ENCODE measurements at places on chromosomes 7 and 10.
A peak's percentile ranks its signal among the peaks of the same experiment; 100 is the strongest.

GRCh38 chr7:139119486-139119849 is 9.9 kb upstream of the ZC3HAV1 start:
- DNase-seq: no peak

DNA sequence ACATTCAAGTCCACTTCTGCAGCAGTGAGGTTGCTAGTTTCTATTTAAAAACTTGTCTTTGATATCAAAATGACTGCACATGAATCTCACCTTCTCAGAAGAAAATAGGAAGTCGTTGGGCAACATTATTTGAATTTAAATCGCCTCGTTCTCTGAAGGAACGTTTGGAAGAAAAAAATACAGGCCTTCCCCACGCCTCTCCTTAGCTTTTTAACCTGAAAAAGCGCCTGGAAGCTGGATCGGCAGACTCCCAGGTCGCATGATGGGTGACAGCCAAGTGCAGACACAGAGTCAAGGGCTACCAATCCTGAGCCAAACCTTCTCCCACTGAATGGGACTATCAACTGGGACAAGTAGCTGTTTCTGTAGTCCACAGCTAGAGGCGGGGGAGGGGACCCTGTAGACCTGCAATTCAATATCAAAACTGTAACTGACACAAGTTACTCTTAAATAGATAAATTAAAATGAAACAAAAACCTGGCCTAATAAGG is 2.2 kb downstream of the FAM53B start:
- DNase-seq: no peak

- peak; percentile 97 for DNase-seq
Observed at GRCh38 chr10:90930971-90931871, 10.3 kb upstream of the ANKRD1 start.

- DNase-seq: peak; percentile 62
Observed at GRCh38 chr10:76311752-76312636, 880.6 kb downstream of the LRMDA start.

GRCh38 chr7:73992101-73992562 is 35.8 kb upstream of the ELN start:
- peak; percentile 86 for DNase-seq

- peak; percentile 63 for DNase-seq
Observed at GRCh38 chr7:54860003-54860775, 101.2 kb upstream of the SEC61G start.

- no peak for DNase-seq
Observed at GRCh38 chr7:44289341-44290251, 35.8 kb downstream of the CAMK2B start.

- no peak for DNase-seq
Observed at GRCh38 chr10:110437761-110438341, 59.9 kb upstream of the DUSP5 start.

DNA sequence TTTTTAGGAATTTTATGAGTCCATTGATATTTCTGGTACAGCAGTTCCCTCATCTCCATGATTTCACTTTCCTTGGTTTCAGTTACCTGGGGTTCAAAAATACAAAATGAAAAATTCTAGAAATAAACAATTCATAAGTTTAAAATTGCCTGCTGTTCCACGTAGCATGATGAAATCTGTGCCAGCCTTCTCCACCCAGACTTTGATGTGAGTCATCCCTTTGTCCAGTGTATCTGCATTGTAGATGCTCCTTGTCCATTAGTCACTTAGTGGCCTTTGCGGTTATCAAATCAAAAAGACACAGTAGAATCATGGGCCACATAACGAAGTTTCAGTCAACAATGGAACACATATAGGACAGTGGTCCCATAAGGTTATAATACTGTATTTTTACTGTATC is 286.9 kb downstream of the PTEN start:
- peak; percentile 95 for DNase-seq

GRCh38 chr10:103630156-103630555 is 136.7 kb downstream of the NEURL1 start:
- DNase-seq: no peak

GRCh38 chr7:101106386-101106785 is 20.5 kb upstream of the SERPINE1 start:
- no peak for DNase-seq

- DNase-seq: no peak
Observed at GRCh38 chr7:1541431-1542162, 11.1 kb downstream of the MAFK start.

DNA sequence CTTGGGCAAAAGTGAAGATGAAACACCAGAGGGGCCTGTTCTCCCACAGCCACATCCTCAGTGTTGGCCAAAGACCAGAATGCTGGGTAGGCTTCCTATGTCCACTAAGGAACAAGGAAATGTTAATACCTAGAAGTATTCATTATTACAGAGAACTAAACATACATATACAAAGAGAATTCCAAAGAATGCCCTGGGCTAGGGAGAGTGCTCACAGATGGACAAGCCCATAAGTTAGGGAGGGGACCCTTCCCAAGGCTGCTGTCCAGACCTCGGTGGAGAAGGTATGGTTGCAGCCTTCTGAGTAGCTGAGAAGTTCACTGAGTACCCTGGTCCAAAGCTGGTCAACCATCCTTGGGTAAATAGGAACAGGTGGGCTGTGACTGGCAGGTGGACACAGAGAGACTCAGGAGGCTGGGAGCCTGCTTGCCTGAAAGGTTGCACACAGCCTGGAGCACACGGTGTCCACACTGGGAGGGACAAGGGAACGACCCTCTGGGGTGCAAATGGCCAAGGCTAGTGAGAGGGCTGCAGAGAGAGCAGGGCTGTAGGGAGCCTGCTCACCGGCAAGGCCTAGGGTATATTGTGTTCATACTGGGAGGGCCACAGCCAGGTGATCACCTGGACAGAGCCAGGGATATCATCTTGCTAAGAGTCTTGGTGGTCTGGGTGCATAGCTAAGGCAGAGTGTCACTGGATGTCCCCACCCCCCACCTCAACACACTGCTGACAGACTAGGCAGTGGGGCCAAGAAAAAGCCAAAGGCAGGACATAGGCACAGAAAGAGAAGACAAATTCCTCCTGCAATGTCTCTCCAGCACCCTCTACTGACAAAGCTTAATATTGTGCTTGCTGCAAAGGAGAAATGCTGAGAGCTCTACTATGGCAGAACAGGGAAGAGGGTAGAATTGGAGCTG is 40.3 kb downstream of the CPVL start:
- DNase-seq: peak; percentile 65

DNA sequence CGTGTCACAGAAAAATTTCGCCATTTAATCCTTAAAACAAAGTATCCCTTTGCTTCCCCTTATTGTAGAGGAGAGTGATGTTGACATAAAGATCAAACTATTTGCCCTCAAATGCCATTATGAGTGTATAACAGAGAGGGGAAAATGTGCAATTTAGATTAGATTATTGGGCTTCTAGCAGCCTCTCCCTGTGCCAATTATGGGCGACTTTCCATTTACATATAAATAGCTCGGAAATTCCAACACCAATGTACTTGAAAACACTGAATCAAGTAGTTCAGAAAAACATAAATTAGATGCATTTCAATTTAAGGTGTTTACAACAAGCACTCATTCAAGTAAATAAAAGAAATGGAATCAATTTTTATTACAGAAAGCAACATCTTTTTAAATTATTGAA is 64.6 kb upstream of the LRRN3 start:
- no peak for DNase-seq

DNA sequence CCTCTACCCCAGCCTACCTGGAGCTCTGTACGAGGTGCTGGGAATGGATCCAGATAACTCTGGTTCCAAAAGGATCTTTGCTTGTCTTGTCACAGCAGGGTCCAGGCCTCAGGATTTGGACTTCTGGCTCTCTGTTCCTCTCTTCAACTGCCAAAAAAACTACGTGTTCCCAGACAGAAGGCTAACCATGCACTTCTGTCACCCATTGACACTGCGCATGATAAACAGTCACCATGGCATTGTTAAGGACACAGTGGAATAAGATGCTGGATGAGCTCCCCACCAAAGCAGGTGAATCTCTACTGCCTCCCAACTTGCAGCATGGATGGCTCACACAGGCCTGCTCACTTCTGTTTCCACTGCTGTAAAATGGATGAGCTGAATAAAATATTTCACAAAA is 637.9 kb downstream of the TNS3 start:
- no peak for DNase-seq

- DNase-seq: no peak
Observed at GRCh38 chr7:74655768-74656440, 1.6 kb upstream of the GTF2I start.

DNA sequence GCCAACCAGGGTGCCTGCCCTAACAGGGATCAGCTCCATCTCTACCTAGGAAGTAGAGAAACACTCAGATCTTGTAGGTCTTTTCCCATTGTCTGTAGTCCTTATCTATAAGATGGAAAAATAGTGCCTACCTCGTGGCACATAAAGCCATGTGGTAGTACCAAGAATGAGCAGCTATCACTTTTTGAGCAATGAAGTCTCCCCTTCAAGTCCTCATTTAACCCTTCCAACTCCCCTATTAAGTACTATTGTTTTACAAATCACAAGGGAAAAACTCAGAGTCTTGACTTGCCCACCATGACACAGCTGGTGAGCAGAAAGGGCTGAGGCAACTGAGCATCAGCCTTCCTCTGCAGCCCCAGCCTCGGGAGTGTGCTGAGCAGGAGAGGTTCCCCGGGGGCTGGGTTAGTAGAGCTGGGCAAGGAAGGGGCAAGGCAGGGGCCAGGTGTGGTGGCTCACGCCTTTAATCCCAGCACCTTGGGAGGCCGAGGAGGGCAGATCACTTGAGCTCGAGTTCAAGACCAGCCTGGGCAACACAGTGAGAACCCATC is 3.3 kb downstream of the FRAT2 start:
- no peak for DNase-seq

- peak; percentile 18 for DNase-seq
Observed at GRCh38 chr10:130023454-130024230, 59.6 kb upstream of the EBF3 start.

- DNase-seq: peak; percentile 56
Observed at GRCh38 chr7:19747740-19748339, 25.6 kb downstream of the TMEM196 start.

GRCh38 chr10:130459851-130460490 is 323.8 kb downstream of the GLRX3 start:
- no peak for DNase-seq

GRCh38 chr10:13717571-13717935 is 130.8 kb downstream of the PRPF18 start:
- DNase-seq: no peak

GRCh38 chr10:43138021-43138756 is at the start of gene CSGALNACT2:
TSS of gene CSGALNACT2 (plus strand) at chr10:43138445. CDS start at chr10:43155150, 16,705 bp downstream.
- DNase-seq: peak; percentile 87

DNA sequence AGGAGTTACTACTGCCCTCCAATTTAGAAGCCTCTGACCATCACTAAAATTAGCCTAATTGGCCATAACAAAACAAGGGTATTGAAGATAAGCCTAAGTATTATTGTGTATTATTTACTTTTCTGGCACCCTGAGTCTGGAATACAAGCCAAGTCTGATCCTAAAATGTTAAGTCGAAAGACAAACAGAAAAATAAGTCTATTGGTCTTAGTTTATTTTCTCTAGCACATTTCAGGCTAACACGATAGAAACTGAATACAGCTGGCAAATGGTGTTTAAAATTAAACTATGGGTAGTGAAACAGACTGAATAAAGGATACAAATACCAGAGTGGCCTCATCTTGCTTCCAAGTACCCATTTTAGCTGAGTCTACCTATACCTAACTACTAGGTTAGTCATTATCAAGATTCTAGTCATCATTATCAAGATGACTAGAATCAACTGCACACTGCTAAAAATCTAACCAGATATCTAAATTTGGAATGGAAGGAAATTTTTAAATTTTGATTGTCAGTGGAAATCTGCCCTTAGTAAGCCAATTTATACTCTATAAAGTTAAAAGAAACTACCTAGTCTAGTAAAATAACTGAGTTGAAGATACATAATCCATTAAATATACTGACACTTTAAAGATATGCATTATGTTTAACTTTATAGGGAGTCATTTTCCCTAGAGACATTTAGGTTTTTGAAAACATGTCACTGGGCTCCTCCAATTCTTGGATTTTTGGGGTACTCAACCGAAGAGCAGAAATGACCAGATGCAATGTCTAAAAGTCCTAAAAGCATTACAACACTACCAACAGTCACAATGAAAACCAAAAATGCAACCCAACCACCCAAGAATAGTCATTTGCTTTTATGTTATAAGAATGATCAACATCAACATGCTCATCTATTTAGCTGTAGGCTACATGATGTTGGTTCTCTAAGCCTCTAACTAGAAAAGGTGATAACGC is 80.9 kb downstream of the NT5C2 start:
- DNase-seq: no peak

GRCh38 chr10:30045961-30046360 is 13.4 kb downstream of the JCAD start:
- no peak for DNase-seq

GRCh38 chr10:13709931-13710650 is 123.3 kb downstream of the PRPF18 start:
- no peak for DNase-seq

- peak; percentile 31 for DNase-seq
Observed at GRCh38 chr10:48251525-48252353, 22.8 kb downstream of the FRMPD2 start.

- DNase-seq: peak; percentile 17
Observed at GRCh38 chr7:82623812-82624211, 180.2 kb upstream of the CACNA2D1 start.

- DNase-seq: no peak
Observed at GRCh38 chr7:9407816-9408215, 974.4 kb downstream of the NXPH1 start.

GRCh38 chr7:155062411-155062810 is 7.7 kb upstream of the HTR5A start:
- no peak for DNase-seq

DNA sequence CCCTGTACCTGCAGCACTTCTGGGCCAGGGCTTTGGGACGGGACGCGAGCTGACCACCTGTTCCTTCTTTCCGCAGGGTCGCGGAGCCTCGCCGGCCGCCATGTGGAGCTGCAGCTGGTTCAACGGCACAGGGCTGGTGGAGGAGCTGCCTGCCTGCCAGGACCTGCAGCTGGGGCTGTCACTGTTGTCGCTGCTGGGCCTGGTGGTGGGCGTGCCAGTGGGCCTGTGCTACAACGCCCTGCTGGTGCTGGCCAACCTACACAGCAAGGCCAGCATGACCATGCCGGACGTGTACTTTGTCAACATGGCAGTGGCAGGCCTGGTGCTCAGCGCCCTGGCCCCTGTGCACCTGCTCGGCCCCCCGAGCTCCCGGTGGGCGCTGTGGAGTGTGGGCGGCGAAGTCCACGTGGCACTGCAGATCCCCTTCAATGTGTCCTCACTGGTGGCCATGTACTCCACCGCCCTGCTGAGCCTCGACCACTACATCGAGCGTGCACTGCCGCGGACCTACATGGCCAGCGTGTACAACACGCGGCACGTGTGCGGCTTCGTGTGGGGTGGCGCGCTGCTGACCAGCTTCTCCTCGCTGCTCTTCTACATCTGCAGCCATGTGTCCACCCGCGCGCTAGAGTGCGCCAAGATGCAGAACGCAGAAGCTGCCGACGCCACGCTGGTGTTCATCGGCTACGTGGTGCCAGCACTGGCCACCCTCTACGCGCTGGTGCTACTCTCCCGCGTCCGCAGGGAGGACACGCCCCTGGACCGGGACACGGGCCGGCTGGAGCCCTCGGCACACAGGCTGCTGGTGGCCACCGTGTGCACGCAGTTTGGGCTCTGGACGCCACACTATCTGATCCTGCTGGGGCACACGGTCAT is 13.3 kb downstream of the GPR146 start:
- DNase-seq: no peak

Data from M059J (cell line).